Activated T-cell treated with anti-CD3 and anti-CD28 coated beads for 1 hour (primary cell): ENCODE measurements at places on chromosomes 3 and 15.
A peak's percentile ranks its signal among the peaks of the same experiment; 100 is the strongest.

- no peak for DNase-seq
Observed at GRCh38 chr3:15385901-15386653, 41.3 kb downstream of the METTL6 start.

GRCh38 chr3:68876112-68876713 lies 56.1 kb downstream of the TAFA4 start:
- DNase-seq = no peak

- DNase-seq = no peak
Observed at GRCh38 chr3:105827959-105828358, 40.9 kb downstream of the CBLB start.

- no peak for DNase-seq
Observed at GRCh38 chr15:85718981-85719380, 75.7 kb downstream of the KLHL25 start.

DNA sequence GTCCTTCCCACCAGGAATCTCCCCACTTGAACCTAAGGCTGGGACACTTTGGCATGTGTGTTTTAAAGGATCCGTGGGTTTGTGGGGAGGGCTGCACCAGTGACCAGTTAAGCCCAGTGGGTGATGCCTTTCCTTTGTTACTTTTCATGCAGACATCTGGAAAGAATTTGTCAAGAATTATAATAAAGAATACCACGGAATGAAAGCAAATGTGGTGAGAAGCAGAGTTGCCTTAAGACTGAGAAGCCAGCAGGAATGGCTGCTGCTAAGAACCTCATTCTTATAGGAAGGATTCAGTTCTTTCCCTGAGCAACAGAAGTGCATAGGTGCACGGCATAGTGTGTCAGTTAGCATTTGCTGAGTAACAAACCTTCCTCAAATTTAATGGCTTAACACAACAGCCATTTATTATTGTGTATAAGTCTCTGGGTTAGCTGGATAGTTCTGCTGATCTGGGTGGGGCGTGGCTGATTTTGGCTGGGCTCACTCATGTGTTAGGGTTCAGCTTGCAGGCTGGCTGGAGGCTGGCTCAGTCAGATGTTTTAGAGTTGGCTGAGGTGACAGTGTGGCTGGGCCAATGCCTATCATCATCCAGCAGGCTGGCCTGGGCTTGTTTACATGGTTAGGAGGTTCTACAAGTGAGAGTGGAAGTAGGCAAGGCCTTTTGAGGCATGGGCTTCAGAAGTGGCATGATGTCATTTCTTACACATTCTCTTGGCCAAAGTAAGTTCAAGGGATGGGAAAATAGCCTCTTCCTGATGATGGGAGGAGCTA lies 262.7 kb upstream of the CTDSPL start:
- no peak for DNase-seq

GRCh38 chr3:179526989-179527391 lies 35.7 kb upstream of the ACTL6A start:
- no peak for DNase-seq

DNA sequence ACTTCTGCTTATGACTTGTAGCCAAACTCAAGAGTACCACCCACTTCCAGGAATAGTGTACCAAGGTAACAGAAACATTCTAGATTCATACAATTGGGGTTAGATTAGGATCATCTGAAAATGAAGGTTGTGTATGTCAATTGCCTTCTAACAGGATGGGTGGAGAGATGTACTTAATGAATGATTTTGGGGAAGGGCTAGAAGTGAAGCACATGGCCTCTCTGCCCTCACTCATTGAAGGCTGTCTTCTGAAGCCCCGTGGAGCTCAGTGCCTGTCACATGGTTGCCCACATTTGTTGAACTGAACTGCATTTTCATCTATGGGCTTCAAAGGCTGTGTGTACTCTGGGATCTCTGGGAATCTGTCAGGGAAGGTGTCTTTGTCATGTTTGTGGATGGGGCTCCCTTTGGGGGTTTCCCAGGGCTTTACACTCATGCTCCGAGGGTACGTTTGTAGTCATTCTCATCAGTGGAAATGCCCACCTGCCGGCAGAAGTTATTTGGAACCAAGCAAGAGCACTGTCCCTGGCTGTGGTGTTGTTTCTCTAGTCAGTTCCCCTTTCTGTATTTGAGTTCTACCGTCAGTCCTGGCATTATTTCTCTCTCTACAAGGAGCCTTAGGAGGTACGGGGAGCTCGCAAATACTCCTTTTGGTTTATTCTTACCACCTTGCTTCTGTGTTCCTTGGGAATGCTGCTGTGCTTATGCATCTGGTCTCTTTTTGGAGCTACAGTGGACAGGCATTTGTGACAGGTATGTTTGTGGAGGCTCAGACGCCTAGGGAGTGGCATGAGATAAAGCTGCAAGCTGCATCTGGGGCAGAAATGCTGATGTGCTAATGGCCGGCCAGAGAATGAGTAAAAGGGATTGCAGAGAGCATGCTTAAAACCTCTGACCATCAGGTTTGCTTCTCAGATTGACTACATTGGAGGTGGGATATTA lies 22.4 kb downstream of the CD86 start:
- no peak for DNase-seq

- DNase-seq = no peak
Observed at GRCh38 chr3:127088511-127089351, 104.2 kb upstream of the PRR23E start.

DNA sequence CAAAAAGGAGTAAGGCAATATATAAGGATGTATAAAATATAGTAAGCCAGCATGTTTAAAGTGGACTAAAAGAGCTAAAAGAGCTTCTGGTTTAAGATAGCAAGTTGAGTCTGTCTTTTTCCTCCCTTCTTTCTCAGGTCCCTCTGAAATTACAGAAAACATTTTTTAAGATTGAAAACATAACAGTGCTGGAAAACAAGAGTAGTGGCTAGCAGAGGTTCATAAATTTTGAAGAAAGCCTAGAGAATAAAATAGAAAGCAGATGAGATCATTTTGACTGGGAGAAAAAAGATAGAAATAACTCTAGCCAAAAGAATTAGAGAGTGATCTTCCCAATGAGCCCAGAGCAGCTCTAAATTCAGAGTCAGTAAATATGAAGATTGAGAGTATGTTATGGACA lies 41.9 kb downstream of the ATP8B4 start:
- DNase-seq = no peak

- no peak for DNase-seq
Observed at GRCh38 chr3:7953449-7954014, 548.1 kb upstream of the LMCD1 start.

DNA sequence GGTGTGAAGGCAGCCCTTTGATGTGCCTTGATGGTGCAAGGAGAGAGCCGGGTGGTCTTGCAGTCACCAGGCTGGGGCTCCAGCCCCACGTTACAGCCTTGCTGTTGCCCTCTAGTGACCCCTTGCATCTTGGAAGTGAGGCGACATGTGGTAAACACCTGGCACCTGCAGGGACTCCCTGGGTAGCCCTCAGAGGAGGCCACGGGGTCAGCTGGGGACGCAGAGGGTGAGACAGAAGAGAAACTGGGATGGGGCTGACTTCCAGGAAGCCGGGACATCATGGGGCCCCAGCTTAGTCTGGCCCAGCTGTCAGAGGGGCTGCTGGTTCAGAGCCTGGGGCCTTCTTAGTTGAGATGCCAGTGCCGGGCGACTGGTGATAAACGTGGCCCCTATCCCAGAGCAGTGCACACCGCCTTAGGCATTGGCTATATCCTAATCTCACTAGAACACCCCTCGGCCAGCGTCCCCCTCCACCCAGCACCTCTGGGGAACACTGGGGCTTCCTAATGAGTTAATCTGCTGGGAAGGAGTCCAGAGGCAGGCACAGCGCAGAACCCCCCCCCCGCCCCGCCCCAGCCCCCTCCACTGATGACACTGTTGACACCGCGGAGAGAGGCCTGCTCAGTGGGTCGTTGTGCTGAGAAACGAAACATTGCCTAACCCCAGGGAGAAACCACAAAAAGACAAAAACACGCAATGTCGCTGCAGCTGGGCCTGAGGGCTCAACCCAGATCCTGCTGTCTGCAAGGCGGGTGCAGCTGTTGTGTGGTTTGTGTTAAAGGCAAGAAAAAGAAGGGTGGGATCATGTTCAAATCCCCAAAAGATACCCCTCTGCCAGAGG lies 60.5 kb upstream of the KLF13 start:
- DNase-seq = peak; percentile 45

- DNase-seq = no peak
Observed at GRCh38 chr15:61411902-61412510, 182.9 kb upstream of the RORA start.

DNA sequence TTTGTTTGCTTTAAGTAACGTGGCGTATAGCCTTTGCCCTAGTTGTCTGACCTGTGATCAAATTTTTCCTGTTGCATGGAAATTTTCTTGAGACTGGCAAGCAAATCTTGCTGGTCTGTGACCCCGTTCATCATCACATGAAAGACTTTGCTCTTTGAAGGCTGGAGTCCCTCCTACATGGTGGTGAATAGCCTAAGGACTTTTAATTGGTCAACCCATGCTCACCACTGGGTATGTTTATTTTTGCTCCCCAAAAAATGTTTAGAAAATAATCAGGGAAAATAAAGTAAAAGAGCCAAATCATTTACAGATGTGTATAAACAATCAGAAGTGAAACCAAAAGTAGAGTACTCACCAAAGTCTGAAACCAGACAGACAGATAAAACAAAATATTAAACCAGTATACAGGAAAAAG lies 1075.3 kb upstream of the ALCAM start:
- DNase-seq = no peak

GRCh38 chr3:46932455-46933225 lies 43.9 kb downstream of the CCDC12 start:
- DNase-seq = no peak

- DNase-seq = no peak
Observed at GRCh38 chr15:39444735-39445470, 136.0 kb upstream of the THBS1 start.

DNA sequence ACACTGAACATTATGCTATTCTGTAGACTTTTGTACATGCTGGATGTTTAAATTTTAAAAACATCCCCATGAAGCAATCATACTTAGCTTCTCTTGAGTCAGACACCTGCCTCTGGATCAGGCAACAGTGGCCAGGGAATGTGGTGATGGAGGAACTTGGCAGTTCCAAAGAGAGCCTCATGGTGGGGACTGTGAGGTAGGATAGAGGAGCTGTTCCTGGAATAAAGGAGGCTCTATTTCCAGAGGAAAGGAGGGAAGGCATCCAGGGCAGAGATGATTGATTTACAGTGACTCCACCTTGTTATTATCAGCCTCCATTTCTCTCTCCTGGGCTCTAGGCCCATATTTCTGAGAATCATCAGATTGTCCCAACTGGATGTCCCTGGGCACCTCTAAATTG lies 35.0 kb upstream of the ABHD17C start:
- DNase-seq = no peak

GRCh38 chr3:37179144-37179967 lies 5.0 kb upstream of the LRRFIP2 start:
- DNase-seq = no peak

DNA sequence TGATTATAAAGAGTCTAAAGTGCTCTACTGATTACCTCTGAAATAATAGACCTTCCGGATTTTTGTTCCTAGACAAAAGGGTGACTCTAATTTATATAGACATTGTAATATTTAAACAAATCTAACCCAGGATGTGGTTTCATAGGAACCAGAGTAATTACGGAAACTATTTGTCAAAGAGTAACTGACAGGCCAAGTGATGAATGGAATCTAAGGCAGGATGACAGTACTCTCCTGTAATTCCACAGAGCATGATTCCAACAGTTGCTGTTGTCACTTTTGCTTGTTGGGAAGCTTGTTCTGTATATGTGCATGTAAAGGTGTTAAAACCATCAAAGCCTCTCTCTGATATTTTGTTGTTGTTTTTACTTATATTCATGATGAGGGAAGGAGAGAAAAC lies 1141.0 kb downstream of the IGSF11 start:
- DNase-seq = no peak

GRCh38 chr15:78712797-78713515 lies 71.9 kb upstream of the CHRNB4 start:
- DNase-seq = no peak

DNA sequence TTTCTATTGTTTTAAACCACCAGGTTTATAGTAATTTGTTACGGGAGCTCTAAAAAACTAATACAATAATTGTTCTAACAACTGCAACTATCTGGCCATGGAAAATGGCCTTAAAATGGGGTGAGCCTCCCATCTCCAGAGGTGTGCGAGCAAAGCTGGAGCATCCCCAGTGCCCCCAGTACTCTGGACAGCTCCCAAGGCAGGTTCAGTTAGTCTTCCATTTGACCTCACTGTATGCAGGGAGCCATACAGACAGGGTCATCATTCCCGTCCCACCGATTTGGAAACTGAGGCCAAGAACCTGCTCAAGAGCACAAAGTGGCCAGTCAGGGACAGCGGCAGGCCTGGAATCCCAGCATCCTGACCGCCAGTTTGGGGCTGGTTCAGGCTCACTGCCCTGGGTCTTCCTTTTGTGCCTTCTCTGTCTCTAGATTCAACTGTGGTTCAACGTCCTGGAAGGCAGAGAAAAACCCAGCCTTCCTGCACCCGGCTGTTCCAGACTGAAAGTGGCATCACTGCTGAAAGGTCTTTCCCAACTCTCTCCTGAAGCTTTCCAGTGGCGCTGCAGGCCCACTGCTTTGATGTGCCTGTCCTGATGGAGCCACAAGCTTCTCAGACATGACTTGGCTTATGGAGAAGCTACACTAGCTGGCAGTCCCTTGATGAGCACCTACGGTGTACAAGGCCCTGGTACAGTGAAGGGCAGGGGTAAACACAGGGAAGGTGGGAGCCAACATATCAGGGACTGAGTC lies 76.6 kb upstream of the LINGO1 start:
- DNase-seq = no peak

GRCh38 chr3:178618197-178618596 lies 82.0 kb downstream of the KCNMB2 start:
- no peak for DNase-seq

DNA sequence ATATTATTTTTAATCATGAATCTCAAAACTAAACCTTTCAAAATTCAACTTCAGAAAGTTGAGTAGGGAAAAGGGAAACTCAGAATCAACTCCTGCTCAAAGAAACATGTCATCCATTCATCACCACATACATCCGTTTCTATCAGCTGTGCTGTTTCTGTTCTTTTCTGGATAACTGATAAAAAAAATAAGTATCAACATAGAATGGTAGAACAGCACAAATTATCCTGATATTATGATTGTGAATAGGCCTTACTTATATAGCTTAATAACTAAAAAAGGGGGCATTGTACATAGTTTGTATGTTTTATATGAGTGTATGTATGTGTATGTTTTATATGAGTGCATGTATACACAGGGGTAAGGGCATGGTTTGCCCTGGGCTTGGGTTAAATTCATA lies 3.1 kb downstream of the TM4SF1 start:
- DNase-seq = no peak

DNA sequence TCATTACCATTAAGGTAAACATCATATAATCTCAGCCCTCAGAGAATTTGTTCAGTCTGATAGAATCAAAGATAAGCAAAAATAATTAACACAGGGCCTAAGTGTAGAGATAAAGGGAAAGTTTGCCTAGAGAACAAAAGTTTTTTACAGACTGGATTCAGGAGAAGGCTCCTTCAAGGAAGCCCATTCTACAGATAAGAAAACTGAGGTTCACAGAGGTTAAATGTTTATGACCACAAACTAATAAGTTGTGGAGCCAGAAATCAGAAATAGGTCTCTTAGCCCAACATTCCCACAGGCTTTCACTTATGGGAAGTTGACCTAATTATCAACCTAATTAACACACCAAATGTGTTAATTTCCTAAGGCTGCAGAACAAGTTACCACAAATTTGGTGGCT lies 110.7 kb downstream of the ZMAT3 start:
- DNase-seq = no peak

- DNase-seq = no peak
Observed at GRCh38 chr3:45957586-45957985, 14.3 kb downstream of the CXCR6 start.

GRCh38 chr3:61018807-61019206 lies 232.4 kb downstream of the FHIT start:
- DNase-seq = no peak

- no peak for DNase-seq
Observed at GRCh38 chr15:63402498-63403253, 21.0 kb upstream of the CA12 start.
